T-helper 2 cell treated with Interferon-gamma antibody and Interleukin-4, amounts not matched to agents 5 μg/mL and 100 μg/mL, for 36 hours (primary cell): ENCODE measurements at places on chromosomes 4 and X.

GRCh38 chrX:10054396-10054795, 87.2 kb downstream of the CLDN34 start:
- DNase-seq, result no peak

DNA sequence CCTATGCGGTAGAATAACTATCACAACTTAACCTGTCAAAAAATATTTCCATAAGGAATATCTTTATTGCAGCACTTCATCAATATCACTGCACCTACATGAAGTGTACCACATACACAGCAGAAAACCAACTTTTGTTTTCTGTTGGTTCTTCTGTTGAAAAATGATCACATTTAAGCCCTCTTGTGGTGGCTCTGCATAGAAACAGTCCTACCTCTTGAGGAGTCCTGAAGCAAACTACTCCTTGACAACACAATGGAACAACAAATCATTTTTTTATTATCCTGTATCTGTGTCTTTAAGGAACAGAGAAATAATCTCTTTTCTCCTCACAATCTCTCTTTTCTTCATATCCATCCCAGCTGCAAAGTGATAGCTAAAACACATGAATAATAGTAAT, 39.8 kb upstream of the ATOH1 start:
- DNase-seq, result no peak

DNA sequence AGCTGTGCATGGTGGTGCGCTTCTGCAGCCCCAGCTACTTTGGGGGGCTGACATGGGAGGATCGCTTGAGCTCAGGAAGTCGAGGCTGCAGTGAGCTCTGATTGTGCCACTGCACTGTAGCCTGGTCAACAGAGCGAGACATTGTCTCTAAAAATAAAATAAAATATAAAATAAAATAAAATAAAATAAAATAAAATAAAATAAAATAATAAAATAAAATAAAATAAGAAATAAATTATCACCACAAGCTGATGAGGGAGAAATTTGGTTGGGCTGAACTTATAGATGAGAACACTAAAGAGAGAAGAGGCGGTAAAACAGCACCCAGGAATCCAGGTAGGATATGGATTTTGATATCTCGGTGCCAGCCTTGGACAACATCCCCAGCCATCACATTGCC, 933.7 kb downstream of the NLGN4X start:
- no peak for DNase-seq

GRCh38 chrX:6500719-6501118, 34.2 kb downstream of the VCX3A start:
- no peak for DNase-seq

DNA sequence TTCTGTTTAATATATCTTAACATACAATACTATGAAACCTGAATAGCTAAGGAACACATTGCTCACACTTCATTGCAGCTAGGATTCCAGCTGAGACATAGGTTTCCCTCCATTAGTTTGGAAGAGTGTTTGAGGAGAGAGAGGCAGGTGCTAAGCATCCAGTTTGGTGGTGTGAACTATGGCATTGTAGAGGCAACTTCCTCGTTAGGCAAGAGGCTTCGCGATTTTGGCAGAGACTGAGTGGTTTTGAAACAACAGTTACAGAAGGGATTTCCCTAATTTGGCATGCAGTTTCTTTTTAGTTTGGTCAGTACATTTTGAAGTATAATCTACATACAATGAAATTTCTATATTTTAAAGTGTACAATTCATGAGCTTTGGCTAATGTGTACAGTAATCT, 117.1 kb upstream of the BMP3 start:
- no peak for DNase-seq

DNA sequence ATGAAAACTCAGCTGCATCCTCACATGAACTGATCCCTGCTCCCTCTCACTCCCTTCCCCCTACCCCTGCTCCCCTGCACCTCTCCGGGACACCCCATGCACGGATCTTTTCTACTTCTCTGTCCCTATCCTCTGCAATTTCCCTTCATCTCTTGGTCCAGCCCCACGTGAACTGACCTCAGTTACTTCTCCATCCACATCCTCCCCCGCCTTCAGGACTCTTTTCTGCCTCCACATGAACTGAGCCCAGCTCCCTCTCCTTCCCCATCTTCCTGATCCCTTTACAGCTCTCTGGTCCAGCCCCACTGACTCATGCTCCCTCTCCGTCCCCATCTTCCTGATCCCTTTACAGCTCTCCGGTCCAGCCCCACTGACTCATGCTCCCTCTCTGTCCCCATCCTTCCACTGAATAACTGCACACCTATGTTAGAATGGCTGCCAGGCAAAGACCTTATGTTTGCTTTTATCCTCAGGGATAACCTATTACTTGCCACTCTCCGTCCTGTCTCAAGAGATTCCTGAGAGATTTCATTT, 5.6 kb downstream of the CETN2 start:
- DNase-seq, result no peak

DNA sequence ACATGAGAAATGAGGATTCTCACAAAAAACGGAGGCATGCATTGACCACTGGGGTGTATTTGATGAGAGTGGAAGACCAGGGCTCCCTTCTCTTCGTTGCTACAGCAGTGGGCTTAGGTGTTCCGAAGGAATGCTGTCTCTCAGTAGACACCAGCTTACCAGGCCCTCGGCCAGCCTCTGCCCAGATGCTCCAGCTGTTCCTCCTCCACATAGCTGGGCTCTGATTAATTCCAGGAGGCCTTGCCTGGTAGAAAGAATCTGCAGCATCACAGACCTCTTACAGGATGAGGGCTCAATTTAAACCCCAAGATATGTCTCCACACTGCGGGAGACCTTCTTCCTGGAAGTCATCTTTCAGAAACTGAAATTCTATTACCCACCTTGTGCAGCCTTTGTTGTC, 346.6 kb upstream of the TENM3 start:
- DNase-seq, result no peak

DNA sequence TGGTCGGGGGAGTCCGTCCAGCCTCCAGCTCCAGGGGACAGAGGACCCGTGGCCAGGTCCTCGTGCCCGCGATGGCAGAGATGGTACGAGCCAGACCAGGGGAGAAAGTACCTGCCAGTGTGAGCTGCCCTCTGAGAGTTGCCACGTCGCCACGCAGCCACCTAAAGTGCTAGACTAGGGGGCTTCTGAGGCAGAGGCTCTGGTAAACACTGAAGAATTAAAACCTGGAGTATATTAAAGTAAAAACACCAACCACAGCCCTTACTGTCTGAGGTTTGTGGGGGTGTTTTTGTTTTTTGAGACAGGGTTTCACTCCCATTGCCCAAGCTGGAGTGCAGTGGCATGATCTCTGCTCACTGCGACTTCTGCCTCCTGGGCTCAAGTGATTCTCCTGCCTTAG, 60.1 kb upstream of the SORCS2 start:
- DNase-seq, result no peak

DNA sequence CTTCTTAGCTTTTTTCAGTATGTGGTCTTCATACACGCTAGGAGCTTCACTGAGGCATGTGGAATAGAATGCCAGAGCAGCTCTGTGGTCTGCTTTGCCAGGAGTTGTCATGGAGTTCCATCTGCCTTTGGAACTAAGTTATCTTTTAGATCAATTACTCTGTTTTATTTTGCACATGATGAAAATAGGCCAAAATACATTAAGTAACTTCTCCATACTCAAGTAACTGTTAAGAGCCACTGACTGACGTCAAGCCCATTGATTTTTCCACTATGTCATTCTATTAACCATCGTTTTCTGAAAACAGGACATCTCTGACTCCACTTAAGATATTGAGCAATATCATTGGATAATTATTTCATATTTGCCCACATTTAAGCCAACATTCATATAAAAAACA, 415.1 kb upstream of the MAD2L1 start:
- no peak for DNase-seq

DNA sequence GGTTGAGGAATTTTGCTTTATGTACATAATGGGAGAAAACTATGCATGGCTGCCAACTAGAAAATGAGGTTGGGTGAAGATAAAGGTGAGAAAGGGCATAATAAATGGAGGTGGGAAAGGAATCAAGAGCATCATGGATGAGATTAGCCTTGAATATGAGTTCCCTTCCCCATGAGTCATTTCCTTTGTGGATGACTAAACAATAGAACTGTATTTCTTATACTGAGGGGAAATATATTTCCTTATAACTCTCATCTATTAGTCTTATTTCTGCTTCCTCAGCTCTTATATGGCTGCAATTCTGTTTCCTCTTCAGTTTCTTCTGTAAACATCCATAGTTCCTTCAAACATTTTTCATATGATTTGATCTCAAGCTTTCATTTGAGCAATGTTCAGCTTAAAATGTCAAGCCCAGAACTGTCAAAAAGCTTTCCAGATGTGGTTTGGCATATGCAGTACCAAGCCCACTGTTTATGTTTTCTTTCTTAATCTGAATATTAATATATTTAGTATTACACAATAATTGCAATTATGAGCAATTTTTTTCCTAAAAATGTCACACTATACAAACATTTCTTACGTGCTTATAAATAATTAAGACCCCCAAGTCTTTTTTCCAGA, 100.7 kb upstream of the GRPR start:
- DNase-seq, result no peak

DNA sequence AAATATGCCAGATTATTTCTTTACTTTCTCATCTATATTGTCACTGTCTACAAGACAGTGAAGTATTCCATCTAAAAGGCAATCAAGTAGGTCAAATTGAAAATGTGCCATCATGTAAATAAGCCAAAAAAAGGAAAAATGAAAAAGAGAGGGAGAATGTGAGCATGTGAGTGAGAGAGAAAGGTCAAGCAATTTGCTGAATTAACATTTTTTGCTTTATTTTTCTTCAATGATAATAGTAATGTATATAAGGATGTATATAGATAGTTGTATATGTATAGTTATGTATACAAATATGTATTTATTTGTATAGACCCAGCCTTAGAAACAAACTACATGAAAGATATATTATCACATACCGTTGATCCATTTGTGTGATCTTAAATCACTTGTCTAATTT, 11.5 kb downstream of the CXCL8 start:
- DNase-seq, result no peak

GRCh38 chr4:5421416-5421815, 286.9 kb downstream of the EVC2 start:
- no peak for DNase-seq

DNA sequence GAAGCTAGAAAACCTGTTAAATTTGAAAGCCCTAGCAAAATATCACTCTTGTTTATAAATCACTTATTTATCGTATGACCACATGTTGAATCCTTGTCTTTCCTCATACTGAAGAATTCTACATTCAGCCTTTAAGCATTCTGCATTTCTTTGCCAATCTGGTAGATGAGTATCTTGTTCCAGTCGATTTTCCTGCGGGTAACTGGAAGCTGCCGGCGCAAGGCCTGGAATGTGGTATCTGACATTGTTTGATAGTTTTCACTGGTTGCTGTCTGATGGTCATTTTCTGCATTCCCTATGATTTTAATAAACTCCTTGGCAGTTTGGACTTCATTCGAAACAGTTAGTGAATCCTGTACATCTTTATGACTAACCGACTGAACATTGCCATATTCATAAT, 13.7 kb upstream of the PHKA1 start:
- DNase-seq, result no peak

- no peak for DNase-seq
These were observed 25.8 kb downstream of the PPP3CA start for GRCh38 chr4:101321481-101322042.

DNA sequence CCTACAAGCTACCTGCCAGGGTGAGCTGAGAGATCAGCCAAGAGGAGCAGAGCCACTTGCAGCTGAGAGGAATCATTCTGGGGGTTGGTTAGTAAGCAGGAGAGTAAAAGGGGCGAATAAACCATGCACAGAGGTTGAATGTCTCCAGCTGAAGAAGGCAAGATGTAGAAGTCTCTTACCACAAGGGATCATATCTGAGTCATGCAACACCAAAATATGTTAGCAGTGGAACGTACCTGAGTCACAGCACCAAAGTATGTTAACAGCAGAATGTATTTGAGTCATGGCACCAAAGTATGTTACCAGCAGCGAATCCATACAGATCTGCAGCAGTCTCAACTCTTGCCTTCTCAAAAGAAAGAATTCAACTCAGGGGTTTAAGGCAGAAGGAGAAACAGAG, 29.9 kb downstream of the C4orf51 start:
- DNase-seq, result peak; percentile 28

DNA sequence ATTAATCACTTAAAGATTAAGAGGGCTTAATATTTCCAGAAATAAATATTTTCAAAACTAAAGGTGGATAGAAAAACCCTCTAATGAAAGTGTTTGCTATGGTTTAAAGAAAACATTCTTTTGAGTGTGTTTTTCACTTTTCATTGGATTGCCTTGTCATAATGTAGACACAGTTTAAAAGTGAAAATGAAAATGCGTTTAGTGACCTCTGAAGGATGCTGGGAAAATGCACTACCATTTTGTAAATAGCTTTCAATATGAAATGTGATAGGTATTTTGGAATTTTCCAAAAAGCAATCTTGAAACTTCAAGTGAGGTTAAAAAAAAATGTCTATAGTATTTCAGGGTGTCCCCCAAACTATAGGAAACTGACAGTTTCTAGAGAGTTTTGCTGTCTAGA, 642.2 kb downstream of the C4orf33 start:
- no peak for DNase-seq

DNA sequence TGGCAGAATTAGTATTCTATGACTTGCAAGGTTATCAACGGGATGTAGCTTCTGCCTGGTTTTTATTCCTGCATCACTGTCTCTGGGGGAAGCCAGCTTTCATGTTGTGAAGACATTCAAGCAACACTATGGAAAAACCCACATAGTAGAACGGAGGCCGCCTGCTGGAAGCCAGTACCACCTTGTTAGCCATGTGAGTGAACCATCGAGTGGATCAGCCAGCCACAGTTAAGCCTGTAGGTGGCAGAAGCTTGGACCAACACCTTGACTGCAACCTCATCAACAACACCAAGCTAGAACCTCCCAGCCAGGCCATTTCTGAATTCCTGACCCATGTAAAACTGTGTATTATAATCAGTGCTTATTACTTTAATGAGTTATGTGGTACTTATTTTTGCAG, 538.2 kb downstream of the KCNIP4 start:
- no peak for DNase-seq

- DNase-seq, result peak; percentile 41
These were observed 119.3 kb downstream of the CRLF2 start for GRCh38 chrX:1093121-1093520.

- DNase-seq, result no peak
These were observed 36.7 kb upstream of the CXorf38 start for GRCh38 chrX:40684092-40684491.

- no peak for DNase-seq
These were observed 5.9 kb downstream of the ADD1 start for GRCh38 chr4:2849267-2850152.

DNA sequence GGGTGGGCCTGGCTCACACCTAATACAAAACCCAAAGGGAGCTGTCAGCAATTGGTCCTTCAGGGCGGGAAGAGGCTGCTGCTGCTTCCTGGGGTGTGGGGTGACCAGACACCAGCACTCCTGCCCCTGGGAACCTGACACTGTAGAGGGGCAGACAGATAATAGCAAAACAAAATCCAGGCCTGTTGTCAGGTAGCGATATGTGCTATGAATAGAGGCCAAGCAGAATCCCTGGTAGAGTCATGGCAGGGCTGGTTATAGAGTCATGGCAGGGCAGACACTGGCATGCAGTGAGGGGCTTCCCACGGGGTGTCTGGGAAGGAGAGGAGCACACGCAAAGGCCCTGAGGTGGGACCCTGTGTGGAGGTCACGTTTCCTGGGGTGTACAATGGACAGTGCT, 79.6 kb upstream of the PSAPL1 start:
- DNase-seq, result no peak
